ENCODE measurements at places on chromosomes 6 and 20.

GRCh38 chr6:97177905-97178304, 105.1 kb downstream of the MMS22L start:
- DNase-seq: no peak

GRCh38 chr6:11218538-11219399, 13.7 kb downstream of the NEDD9 start:
- peak; percentile 64 for DNase-seq

DNA sequence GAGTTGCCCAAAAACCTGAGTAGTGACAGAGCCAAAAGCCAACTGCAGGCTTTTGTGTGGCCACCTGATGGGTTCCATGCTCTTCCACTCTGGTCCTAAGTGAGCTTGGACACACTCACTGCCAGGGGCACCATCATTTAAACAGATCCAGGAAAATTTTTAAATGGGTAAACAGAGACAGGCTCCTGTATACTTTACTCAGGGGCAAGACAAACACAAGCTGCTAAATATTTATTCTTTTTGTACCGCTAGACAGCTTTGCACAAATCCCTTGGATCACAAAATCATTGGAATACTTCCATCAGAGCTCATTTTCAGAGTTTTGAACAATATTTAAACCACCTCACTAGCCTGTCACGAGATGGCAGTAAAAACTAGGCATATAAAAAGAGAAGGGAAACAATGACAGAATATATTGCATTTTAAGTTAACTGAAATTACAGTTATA, 31.4 kb downstream of the GCLC start:
- peak; percentile 41 for DNase-seq

DNA sequence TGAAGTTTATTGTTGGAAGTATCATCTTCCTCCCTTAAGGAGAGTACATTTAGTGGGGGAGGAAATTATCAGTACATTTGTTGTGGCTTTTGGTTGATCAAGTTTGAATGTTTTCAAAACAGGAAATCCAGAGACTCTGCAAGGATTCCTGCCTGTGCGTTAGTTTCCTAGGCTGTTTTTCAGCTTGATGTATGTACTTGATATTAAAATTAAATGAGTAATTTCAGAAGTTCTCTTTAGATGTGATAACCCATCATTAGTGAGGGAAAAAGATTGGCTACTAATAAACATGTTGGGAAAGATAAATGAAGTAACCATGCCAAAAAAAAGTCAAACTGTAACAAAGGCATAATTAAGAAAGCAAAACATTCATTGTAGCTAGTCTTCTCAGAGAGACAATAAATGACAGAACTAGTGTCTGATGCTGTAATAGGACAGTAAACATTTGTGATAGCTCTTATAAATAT, 88.0 kb upstream of the TULP1 start:
- no peak for DNase-seq

GRCh38 chr6:97548354-97548753, 265.3 kb upstream of the MMS22L start:
- no peak for DNase-seq

GRCh38 chr6:20208687-20209378, 3.4 kb downstream of the MBOAT1 start:
- DNase-seq: no peak

- DNase-seq: no peak
Observed at GRCh38 chr6:93294879-93295278, 124.5 kb downstream of the EPHA7 start.

DNA sequence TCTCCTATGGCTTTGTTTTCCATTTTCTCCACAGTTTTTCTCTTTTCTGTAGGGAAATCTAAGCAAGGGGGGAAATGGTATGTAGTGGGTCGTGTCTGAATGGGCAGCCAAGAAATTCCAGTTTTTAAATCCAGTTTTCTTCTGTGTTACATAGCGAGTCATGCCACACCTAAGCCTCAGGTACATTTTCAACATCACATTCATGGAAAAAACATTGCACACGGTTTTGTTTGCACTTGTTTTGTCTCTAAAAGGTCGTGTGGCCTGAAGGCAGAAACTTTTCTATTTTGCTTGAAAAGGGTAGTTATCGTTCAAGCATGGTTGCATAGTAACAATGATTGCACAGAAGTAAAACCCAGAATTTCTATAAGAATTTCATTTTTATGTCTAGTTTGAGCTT, 70.5 kb downstream of the MOXD1 start:
- no peak for DNase-seq

DNA sequence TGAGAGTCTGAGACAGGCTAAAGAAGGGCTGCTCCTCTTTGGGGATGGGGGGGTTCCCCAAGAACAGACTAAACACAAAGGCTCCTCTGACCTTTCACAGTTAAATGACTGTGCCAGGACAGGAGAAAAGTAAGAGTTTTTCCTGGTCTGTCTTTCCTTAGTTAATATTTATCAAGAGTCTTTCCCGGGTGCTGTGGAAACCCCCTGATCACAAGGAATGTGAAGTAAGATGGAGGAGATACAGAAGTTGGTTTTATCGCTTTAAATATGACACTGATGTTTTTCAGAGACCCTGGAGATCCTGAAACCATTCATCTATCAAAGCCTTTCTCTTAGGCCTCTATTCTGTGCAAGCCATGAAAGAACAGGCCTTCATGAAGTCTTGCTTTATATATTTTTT, 105.8 kb downstream of the RNF144B start:
- no peak for DNase-seq

DNA sequence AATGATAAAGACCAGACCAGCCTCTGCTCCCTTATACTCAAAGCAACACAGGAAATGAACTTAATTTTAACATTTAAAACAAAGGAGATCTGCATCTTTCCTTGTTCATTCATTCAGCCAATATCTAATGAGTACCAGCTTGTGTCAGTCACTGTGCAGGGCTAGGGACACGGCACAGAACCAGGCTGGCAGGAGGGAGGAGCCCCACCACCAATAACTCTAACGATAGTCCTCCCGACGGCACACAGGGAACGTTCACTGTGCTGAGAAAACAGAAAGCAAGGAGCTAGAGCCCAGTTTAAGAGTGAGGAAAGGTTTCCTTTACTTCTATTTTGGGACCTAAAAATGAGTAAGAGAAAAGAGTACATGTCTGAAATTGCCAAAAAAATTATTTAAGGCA, 9.9 kb downstream of the ETV7 start:
- no peak for DNase-seq

DNA sequence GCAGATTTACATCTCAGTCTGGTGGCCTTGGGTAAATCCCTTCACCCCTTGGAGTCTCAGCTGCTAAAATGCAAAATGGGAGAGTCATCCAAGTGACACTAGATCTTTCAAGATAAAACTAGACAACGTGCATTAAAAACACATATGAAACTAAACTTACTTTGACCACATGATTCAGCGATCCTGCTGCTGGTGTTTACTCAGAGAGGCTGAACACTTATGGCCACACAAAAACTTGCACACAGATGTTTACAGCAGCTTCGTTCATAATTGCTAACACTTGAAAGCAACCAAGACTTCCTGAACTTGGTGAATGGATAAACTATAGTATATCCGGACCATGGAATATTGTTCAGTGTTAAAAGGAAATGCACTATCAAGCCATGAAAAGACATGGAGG, 55.3 kb upstream of the GPR6 start:
- DNase-seq: no peak

All from large intestine (tissue), 12 donors.